Hematopoietic multipotent progenitor cell treated with erythropoietin and hydrocortisone succinate and interleukin-3 and kit ligand, for 8 days (in vitro differentiated cells): ENCODE measurements at places on chromosomes 2 and 18.

- DNase-seq = no peak
These were observed 5.8 kb upstream of the CNDP1 start for GRCh38 chr18:74528478-74528877.

DNA sequence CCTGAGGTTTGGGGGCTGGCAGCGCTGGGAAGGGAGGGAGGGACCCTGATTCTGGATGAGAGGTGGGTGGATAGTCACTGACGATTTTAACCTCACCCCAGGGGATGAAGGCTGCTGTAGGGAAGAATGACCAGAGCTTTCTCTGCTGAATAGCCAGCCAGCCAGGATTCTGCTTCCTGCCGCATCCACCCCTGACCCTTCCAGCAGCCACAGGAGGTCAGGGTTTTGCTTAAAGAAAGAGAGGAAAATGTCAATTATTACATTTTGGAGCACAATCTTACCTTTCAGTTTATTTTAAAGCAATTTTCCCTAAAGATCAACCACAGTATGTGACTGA is 217.7 kb downstream of the GBX2 start:
- DNase-seq = no peak

GRCh38 chr2:84041506-84041905 is 417.6 kb downstream of the SUCLG1 start:
- DNase-seq = no peak

- DNase-seq = no peak
These were observed 21.6 kb downstream of the EIPR1 start for GRCh38 chr2:3355951-3356569.

- no peak for DNase-seq
These were observed 57.1 kb downstream of the SNORC start for GRCh38 chr2:232927032-232927792.

GRCh38 chr2:97267411-97268074 is 154.6 kb downstream of the ANKRD36 start:
- no peak for DNase-seq

DNA sequence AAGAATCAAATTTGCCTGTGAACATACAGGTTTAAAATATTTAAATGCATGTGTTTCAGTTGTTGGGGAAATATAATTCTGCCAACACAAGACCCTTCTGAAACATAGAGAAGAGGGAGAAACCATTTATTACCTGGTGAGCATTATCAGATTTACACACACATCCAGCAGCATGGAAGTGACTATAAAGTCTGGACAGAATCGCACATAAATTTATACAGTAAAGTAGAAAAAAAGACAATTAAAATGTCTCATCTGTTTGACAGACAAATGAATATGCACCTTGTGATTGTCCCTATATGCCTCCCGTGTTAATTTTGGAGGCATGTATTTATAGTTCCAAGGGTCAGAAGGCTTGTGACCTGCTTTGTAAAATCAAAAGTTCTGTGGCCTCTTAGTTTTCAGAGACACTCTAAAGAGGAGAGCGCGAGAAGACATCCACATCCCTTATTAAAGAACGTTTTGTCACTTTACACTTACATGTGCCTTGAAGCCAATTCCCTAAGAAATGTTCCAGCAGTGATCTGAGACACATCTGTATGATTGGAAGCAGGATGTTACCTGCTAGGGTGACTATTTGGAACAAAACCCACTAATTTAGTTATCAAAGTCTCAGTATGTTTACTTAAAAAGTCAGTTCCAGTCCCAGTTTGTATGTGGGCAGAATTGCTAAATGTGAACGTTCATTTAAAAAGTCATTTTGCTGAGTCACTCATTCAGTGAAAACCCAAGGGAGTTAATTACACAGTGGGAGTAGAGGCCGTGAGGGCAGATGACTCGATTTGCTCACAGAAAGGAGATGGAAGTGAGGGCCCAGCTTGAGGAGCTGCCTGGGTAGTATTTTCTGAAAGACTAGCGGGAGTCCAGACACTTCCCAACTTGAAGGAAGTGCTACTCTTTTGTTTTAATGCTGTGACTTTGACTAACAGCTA is 527.6 kb upstream of the MEX3C start:
- DNase-seq = no peak

DNA sequence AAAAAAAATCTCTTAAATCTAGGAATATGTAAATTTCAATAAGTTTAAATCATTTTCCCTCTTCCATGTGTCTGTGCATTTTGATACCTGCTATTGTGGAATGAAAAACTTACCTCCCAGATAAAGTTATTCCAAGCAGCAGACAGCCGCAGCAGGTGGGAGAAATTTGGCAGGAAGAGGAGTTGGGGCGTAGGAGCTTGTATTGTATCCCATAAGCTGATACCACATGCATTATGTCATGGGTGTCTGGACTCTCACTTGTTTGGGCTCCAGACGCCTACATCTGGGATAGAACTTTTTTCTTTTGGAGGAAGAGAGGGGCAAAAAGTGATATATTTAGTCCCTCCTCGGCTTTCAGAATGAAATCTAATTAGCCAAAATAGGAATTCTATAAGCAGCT is 59.3 kb upstream of the TCF4 start:
- no peak for DNase-seq

- DNase-seq = peak; percentile 76
These were observed 35.8 kb upstream of the CACNB4 start for GRCh38 chr2:152134488-152135280.

GRCh38 chr2:224257156-224257555 is 144.8 kb downstream of the FAM124B start:
- DNase-seq = no peak

- no peak for DNase-seq
These were observed 4.6 kb downstream of the CDCA7 start for GRCh38 chr2:173359231-173359630.

DNA sequence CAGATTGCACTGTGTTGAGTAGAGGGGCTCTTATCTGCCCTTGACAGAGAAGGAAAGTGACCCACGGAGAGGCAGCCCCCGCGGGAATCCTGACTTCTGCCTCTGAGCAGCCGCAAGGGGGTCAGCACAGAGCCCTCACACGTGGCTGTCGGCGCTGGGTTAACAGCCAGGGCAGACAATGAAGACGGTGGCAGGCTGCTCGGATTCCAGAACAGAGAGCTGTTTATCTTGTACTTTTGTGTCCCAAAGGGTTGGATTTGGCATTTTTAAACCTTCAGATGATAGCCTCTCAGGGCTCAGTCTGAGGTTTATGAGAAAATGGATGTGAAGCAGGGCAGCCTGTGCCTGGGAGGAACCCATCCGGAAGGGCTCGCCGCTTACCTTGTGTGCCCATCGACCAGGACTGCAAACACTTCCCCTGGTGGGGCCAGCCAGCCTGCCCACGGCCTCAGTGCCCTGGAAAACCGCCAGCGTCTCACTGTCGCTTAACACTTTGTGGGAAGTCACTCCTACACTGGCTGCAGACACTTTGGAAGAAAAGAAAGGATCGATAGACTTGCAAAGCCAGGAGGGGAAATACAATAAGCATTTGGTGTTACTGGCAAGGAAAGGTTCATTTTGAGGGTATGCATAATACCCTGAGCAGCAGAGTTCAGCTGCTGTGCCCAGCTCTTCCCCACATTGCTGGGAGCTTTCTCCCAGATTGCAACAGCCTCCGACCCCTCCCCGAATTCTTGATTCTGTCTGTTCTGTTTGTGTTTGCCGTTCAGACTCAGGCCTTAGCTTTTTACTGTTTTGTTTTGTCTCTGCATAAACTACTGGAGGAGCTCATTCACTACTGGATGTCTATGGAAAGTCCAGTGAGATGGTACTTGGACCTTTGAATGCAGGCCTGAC is 325.3 kb upstream of the MYT1L start:
- no peak for DNase-seq

DNA sequence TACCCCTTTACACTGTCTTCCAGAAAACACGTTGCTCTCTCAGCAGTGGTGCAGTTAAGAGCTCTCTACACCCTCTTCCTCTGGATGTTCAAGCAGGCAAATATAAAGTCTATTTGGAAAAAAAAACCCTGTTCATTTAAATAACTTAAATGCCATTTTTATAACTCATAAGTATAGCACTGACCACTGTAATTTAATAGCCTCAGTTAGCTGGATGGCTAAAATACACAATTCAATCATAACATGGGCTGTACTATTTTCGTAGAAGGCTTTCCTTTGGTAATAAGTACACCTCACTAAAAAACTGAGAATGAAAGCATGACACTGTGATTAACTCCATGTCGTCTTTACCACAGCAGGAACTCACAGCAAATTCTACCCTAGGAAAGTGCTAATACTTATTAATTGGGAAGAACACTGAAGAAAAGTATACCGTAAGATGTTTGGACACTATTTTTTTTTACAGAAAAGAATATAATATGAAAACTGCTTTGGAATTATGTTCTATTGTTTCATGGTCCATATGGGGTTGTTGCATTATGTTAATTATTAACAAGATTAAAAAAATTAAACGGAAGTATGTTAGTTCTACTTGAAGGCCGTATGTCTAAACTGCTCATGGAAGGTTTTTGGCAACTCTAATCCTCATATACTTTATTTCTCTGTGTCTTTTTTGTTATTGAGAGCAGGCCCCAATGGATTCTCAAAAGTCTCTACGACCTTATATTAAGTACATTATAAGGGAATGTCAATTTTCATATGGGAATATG is 269.1 kb downstream of the ZNF385B start:
- DNase-seq = no peak

- DNase-seq = no peak
These were observed 25.5 kb upstream of the ALMS1 start for GRCh38 chr2:73359915-73360697.

DNA sequence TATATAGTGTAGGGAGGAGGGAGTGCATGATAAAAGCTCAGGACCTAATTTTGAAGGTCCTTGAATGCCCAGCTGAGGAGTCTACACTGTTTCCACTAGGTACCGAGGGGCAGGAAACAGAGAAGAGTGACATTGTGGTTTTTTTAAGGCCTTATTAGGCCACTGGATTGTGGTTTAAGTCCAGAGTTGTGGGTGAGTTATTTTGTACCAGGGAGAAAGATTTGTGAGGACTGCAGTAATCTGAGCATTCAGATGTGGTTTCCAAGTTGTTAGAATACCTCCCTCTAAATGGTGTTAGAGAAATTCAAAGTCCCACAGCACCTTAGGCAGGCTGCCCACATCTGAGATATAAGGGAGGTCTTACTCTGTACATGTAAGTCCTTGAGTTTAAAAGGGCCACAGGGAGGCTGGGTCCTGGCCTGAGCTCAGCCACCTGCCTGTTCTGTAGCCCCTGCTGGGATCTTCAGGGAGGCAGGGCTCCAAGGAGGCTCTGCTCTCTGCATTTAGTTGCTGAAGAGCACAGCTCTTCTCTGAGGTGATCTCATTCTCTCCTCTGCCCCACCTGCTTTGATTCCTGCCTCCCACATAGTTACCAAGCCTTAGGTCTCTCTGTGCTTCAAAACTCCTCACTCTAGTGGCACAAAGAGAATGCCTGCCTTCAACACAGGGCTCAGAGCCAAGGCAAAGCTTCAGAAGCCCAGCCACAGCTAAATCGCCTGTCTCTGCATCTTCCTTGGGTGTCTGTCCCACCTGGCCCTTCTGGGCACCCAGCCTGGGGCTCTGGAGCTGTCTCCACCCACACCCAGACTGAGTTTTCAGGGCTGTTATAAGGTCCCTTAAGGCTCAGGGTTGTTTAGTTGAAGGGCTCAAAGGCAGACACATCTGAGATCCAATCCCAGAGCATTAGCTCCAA is 88.1 kb downstream of the VSNL1 start:
- no peak for DNase-seq

- DNase-seq = peak; percentile 56
These were observed 3.8 kb downstream of the TGIF1 start for GRCh38 chr18:3453540-3454364.
